NCI-H1930 (cell line): ENCODE measurements at places on chromosomes 5 and 9.

GRCh38 chr9:127968700-127969383 is 11.9 kb downstream of the EEIG1 start:
- DNase-seq = no peak

- DNase-seq = no peak
Measured at GRCh38 chr5:73678322-73678740, 52.3 kb downstream of the ARHGEF28 start.

DNA sequence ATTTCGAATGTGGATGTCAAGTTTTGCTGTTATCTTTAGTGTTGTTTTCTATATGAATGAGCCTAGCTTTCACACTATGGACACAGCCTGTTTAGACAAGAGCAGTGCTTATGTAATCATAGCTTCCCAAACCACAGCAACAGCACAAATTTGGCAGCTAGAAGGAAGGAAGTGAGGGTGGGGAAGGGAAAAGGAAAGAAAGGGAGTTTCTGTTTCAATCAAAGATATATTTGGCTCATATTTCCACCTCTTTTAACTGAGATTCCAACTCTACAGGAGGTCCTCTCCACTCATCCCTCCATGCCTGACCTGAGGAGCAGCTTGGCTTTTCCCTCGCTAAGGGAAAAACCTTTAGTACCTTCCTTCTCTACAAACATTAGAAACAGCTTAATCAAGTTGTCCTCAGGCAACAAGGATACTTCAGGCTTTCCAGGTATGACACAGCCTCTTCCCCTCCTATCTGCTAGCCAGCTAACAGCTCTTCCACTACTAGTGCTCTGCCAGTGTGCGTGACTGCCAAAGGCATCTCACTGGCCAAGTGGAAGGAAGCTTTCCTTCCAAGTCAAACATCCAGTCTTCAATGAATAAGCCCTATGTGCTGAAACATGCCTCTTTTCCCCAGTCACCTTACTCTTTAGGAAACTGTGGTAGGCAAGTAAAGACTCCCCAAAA is 268.6 kb upstream of the PTGER4 start:
- no peak for DNase-seq

- no peak for DNase-seq
Measured at GRCh38 chr9:136235709-136236455, 9.7 kb downstream of the QSOX2 start.

DNA sequence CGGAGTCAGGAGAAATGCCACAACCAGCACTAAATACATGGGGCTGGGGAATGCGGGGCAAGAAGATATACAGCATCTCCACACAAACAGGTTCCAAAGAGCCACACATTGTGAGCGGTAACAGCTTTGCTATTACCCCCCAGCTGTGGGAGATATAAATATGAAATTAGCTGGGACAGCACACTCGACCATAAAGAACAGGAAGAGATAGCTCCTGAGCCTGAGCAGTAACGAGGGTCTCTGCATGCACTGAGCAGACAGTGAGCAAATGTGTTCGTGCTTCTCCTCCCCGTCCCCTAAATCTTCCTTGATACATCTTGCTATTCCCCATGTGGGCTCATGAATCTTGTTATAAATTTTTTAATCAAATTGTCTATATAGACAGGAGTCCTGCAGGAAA is 53.1 kb downstream of the ADAMTS2 start:
- no peak for DNase-seq

DNA sequence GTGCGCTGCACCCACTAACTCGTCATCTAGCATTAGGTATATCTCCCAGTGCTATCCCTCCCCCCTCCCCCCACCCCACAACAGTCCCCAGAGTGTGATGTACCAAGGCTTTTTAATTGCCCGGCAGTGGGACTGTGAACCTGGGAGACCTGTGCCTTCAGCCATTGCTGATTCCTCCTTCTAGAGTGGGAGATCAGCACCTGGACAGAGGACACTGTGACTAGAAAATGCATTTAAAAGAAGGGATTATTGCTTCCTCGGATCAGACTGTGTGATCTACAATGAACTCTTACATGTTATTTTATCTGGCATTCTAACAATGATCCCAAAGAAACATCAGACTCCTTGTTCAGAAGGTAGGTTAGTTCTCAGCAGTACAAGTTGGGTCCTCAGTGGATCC is 25.9 kb downstream of the CTSL start:
- no peak for DNase-seq

DNA sequence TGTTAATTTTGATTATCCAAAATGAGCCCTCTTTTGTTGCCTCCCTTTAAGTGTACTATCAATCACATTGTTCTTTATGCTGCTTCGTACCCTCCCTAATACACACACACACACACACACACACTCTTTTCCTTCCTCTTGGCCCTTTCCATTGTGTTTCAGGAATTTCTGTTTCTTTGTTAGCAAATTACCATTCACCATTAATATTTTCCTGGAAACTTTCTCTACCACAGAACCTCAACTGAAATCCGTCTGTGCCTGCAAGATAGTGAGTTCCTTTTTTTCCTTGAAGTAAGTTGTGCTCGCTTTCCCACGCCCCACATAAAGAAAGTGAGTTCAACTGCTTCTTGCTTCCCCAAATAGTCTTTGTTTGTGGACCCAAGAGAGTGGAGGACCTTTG is 61.8 kb downstream of the SMIM15 start:
- no peak for DNase-seq

- DNase-seq = no peak
Measured at GRCh38 chr9:133421615-133422542, at the start of gene ADAMTS13. Gene ADAMTS13 (plus strand): TSS chr9:133422367. CDS start chr9:133422444, 77 bp downstream.

- no peak for DNase-seq
Measured at GRCh38 chr9:20014168-20014567, 225.3 kb upstream of the SLC24A2 start.

DNA sequence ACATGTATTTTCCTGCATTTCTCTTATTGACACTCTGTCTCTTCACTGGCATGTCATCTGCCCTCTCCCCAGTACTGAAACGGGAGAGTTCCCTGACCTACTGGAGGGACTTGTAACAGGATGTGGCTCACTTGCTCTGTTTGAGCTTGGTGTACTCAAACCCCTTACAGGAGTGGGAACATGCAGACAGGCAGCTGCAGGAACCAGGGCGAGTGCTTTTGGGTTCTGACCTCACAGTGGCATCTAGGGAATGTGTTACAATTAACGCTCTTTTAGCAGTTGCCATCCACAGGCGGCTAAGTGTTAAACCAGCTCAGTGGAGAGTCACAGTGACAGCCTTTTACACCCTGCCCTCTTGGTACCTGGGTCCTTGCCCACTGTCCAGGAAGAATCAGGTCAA is 300.3 kb upstream of the GRAMD2B start:
- DNase-seq = no peak

GRCh38 chr9:111389406-111389805 is 59.4 kb upstream of the OR2K2 start:
- no peak for DNase-seq

DNA sequence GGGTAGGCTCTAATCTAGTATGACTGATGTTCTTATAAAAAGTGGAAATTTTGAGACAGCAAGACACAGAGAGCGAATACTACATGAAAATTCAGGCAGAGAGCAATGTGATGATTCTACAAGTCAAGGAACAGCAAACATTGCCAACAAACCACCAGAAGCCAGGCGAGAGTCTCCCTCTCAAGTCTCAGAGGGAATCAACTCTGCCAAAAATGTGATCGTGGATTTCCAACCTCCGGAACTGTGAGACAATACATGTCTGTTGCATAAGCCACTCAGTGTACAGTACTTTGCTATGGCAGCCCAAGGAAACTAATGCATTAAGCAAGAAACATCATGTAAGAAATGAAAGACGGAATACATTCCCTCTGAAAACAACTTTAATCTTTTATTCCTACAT is 52.1 kb upstream of the CCNG1 start:
- no peak for DNase-seq

DNA sequence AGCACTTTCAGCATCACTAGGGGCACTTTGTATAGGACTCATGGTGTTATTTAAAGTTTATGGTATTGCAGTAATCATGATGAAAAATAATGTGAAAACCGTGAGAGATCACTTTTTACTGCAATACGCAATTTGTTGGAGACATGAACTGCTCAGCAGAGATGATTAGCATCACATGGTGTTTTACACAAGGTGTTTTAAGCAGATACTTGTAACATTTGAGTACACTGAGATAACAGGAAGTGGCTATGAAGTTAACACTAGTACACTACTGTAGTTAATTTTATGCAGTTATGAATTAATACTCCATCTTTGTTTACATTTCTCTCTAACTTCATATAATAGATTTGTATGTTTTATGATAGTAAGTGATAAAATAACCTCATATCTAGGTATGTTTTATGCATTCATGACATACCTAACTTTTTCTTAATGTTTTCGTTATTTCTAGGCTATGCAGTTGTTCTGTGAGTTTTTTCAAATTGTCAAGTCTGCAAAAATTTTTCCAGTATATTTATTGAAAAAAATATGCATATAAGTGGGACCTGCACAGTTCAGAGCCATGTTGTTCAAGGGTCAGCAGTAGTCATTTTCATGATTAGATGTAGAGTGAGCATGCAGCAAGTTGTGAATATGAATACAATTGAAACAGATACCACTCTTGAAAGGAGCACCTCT is 13.0 kb downstream of the SUB1 start:
- no peak for DNase-seq

GRCh38 chr5:72812488-72812887 is 4.0 kb upstream of the TNPO1 start:
- no peak for DNase-seq

DNA sequence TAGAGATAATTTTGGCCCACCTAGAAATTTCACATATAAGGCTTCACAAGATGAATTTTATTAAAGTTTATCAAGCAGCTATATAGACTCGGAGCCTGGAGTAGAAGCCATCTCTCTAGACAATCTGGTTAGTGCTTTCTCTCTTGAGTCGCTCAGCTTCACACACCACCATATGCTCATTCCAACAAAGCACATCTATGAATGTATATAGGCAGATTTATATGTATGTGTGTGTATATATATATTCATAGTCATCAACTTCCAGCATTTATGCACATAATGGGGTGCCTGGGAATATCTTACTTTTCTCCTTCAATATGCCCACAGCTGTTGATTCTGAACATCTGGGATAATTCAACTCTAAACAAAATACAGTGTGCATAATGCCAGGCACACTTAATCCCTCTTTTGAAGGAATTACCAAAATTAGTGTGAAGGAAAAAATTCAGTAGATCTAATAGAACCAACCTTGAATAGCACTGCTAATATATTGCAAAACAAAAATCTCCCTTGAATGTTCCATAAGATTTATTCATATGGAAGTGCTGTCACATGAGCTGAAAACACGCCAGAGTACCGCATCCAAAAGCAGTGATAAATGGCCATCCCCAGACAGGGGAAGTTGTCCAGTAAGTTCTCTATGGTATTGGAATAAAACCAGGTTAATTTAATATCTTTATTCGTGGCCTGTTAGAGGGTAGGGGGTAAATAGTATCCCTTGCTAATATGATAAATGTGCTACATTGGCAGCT is 56.0 kb upstream of the MOCS2 start:
- no peak for DNase-seq

DNA sequence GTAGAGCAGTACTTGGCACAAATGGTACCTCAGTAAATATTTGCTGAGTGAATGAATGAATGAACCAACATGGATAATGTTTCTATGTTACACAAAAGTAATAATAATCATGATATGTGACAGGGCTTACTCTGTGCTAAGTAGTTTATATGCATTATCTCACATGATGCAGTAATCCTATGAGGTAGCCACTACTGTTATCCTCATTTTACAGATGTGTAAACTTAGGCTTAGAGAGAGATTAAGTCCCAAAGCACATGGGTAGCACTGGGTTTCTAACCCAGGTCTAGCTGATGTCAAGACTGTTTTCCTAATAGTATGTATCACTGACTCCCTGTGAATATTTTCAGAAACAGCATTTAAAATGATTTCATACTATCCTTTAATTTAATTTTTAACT is 44.1 kb upstream of the VDAC1 start:
- DNase-seq = no peak
